Activated T-helper 9 cell treated with anti-CD3 and anti-CD28 coated beads, Interleukin-2, amount 50 U/mL, for 16 hours (primary cell): ENCODE measurements at places on chromosomes 16 and 17.

DNA sequence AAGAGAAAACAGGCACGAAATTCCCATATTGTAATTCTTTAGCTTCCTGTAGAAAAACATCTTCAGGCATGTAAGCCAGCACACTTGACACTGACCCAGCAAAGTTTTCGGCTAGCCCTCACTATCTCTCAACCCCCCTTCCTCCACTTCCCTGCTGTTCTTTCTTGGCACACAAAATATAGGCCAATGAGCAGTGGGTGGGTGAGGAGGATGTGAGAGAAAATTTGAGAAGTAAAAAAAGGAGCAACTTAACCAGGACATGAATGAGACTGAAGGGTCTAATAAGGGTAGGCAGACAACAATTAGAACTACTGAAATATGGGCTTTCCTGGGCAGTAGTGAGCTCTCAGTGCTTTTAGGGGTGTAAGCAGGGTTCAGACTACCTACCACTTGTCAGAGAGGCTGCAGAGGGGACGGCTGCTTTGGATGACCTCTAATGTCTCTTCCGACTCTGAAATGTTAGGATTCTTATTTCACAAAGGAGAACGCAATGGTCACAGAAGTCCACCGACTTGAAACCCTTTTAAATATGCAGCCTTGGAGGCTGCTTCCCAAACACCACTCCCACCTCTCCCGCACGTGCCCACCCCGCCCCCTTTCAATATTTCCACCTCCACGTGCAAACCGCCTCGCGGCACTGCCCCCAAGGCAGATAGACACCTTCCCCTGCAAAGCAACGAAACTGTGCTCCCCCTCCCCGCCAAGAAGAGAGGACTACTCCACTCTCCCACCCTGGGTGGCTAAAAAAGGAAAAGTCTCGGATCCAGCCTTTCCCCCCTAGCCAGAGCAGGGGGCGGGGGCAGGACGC is 889 bp downstream of the MBTD1 start:
- DNase-seq: no peak

DNA sequence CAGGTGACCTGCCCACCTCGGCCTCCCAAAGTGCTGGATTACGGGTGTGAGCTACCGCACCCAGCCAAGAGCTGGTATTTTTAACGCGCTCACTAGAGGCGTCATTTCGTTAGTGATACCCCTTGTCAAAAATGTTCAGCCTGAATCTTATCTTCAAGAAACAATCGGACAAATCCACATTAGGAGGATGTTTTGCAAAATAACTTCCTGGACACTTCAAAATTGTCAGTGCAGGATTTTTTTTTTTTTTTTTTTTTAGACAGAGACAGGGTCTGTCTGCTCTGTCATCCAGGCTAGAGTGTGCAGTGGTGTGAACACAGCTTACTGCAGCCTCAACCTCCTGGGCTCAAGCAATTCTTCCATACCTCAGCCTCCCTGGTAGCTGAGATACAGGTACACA is 63.0 kb downstream of the RMI2 start:
- no peak for DNase-seq

DNA sequence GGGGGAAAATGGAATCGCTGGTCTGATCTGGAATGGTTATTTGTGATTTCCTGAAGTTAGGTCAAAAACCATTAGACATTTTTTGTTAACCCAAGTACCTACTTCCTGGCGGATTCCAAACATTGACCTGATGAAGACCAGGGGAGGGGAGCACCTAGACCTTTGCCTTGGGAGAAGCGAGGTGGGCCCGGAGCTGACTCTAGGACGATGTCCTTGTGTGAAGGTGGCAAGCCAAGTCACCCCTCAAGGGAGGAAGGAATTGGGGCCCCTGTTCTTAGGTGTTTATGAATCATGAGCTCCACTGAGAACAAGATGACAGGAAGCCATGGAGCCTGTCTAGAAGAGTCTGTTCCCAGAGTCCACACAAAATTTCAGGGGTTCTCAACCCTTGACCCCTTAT is 204.9 kb upstream of the FOXF1 start:
- DNase-seq: no peak

DNA sequence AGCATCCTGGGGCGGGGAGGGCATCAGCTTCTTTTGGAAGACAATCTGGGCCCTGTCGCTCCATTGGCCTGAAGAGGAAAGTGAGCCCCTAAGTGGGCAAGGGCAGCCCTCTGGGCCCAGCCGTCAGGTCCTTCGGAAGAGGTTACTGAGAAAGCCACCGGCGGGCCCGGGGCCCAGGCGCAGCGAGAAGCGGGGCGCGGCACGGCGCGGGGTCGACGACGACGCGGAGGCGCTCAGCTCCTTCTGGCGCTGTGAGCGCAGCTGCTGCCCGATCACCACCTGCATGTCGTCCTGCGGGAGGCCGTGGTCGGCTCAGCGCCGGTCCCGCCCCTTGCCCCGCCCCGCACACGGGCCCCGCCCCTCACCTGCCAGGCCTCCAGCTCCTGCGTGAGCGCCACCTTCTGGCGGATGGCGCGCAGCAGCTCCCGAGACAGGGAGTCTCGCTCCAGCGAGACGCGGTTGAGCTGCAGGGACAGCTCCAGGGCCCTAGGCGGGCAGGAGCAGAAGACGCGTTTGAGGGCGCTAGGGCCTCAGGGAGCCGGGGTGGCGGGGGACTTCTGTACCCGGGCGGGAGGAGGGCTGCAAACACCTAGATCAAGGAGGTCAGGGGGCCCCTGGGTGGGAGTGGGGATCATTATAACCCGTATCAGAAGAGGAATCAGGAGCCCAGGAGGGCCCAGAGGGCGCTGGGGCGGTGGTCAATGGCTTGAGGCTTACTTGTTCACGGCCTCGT is 4.3 kb downstream of the THOC6 start:
- peak; percentile 84 for DNase-seq

GRCh38 chr16:15605839-15606517 is 37.0 kb downstream of the MARF1 start:
- no peak for DNase-seq

GRCh38 chr17:56830726-56831368 is 2.9 kb downstream of the C17orf67 start:
- no peak for DNase-seq
